ENCODE measurements at places on chromosomes 6 and 20.

DNA sequence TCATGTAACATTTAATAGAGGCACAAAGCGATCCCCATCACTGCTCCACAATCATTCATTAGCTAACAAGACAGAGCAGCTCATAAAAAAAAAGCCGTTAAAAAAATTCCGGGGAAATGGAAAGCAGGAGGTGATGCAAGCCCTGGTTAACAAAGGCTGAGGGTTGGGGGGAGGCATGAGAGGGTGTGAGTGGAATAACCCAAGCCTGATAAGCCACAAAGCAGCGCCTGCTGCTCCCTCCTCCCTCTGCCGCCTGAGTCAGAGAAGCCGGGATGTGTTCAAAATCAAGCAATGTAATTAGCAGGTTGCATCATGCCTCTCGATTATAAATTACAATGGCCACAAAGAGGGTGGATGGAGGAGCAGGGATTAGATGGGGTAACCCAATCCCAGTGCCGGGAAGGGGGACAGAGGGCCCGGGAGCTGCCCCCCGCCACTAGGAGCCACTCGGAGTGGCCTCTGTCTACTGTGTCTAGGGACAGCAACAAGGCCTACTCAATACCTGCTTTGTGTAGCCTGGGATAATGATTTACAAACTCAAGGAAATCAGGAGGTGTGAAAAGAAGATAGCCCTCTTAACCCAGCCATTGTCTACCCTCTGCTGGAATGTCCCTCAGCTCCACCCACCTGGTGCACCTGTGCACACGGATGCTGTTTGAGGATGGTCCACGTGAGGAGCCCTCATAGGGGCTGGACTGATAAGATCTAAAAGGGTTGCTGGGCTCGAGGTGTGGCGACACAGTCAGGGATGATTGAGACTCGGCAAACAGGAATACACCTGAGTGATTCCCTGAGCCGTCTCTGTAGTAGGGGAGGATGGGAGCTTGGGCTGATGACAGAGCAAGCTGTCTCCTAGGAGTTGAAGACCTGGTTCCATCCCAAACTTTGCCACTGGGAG, 156.9 kb downstream of the VEGFA start:
- DNase-seq = no peak

DNA sequence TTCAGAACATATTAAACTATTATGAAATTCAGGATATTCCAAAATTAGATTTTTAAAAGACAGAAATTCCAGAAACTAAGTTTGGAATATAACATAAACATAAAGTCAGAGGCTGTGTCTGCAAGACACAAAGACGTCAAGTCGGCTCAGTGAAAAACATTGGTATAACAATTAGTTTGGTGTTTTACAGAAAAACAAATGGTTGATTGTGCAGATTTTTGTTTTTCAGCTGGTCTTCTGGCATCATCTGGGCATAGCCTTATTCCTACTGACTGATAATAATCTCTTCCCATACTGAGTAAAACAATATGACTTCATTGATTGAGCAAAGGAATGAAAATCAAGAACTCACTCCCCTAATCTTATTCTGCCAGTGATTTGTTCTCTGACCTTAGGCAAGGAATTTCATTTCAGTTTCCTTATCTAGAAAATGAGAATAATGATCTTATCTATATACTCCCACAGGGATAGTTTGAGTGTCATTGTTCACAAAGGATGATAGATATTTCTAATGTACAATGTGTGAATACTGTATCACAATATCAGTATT, 84.3 kb downstream of the FRK start:
- DNase-seq = no peak

DNA sequence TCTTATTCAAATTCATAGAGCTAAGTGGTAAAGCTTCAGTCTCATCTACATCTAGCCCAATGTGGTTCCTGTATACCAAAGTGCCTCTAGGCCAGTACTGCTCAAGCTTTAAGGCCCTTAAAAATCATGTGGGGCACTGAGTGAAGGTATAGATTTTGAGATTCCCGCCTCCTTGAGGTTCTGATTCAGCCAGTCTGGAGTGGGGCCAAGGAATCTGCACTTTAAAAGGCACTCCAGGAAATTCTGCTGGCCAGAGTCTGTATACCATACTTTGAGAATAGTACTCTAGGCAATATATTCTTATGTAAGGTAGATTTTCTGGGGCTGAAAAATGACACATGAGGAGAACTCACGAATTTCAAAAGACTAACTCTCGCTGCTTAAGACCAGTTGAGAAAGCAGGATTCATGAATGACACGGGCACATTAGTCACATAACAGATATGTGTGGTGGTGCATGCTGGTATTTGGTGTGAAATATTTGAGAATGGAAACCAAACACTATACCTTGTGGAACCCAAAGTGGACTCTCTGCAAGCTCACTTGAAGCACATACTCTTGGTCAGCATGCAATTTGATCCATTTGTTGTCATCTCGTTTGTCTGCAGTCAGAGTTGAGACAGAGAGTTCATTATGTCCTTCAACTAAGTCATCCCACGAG, 47.6 kb upstream of the SIM1 start:
- no peak for DNase-seq

DNA sequence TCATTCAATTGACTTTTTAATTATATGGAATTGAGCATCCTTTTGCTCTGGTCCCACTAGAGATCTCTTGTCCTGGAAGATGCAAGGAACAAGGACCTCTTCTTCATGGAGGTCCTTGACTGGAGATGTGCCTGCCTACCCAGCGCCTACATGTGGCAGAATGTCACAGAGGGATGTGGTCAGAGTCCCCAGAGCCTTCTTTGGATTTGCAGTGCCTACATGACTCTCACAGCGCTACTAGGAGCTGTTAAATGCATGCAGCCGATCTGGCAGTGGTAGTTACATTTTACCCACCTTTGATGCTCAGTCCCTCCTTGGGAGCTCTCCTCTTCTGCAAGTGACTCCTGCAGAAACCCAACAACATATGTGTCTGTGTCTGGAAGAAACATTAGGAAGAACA, 51.9 kb upstream of the ADTRP start:
- DNase-seq = no peak

- no peak for DNase-seq
These were observed 8.1 kb upstream of the AHI1 start for GRCh38 chr6:135505648-135506047.

- DNase-seq = no peak
These were observed 104.0 kb downstream of the VEGFA start for GRCh38 chr6:43873806-43874714.

DNA sequence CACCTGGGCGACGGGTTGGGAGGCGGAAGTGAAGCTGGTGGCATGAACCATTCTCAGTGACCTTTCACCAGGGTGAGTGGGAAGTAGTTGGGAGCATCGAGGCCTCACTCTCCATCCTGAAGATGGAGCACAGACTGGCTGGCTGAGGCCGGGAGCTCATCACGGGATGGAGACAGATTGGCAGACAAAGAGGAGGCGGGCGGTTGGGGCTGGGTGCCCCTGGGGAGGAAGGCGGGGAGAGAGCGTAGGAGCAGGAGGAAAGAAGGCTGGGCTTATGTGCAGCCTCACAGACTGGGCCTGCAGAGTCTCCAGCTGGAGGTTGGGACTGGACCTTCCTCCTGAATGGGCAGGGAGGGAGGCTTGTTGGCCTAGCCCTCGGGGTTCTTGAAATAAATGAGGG, 44.2 kb upstream of the SCRT2 start:
- no peak for DNase-seq

- DNase-seq = no peak
These were observed 51.2 kb downstream of the SLC22A23 start for GRCh38 chr6:3405679-3406078.

GRCh38 chr20:47500554-47500953, 1.1 kb upstream of the NCOA3 start:
- no peak for DNase-seq

DNA sequence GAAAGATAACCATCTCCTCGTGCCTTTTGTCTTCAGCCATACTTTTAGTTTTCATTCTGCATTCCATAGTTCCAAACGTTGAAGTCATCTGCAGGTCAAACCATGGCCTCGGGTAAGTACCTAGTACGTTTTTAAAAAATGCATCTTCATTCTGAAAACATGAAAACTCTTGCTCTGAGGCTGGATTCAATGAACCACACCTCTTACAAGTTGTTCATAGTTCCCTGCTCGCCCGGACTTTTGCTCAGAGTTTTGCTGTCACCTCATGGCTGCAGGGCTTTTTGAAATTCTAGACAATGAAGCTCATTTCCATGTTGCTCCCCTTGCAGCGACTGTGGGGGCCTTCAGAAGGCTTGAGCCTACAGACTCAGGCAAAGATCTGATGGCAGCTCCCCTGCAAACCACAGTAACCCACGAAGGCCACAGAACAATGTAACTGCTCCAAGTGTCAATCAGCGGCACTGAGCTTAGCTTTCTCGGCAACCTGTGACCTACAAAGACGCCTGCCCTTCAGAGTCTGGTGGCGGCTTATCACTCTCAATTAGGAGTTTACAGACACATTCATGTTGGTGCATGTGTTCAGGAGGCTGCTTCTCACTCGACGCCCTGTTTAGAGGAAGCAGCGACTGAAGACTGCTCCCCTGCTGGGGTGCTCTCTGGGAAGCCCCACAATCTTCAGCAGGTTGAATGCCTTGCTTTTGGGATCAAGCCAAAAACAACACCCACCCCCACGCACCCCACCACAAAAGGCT, 61.2 kb downstream of the FOXC1 start:
- DNase-seq = no peak

GRCh38 chr20:39651645-39652325, 689.6 kb downstream of the DHX35 start:
- no peak for DNase-seq

- DNase-seq = no peak
These were observed 85.6 kb downstream of the UBE3D start for GRCh38 chr6:82980086-82980485.

DNA sequence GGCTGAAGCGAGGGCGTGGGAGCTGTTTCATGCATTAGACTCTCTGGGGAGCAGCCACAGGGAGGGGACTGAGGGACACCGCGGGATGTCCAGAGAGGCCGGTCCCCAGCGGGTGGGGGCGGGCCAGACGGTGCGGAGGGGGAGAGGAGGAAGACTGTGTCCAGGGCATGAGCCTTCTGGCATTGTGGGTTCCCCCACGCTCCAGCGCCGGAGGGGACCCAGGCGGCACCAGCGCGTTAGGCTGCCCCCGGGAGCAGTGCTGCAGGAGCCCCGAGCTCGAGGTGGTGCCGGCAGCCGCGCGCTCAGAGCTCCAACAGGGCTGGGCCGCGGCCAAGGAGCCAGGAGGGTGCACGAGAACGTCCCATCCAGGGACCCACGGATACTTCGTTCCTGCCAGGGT, 14.4 kb downstream of the SLC22A3 start:
- DNase-seq = no peak

DNA sequence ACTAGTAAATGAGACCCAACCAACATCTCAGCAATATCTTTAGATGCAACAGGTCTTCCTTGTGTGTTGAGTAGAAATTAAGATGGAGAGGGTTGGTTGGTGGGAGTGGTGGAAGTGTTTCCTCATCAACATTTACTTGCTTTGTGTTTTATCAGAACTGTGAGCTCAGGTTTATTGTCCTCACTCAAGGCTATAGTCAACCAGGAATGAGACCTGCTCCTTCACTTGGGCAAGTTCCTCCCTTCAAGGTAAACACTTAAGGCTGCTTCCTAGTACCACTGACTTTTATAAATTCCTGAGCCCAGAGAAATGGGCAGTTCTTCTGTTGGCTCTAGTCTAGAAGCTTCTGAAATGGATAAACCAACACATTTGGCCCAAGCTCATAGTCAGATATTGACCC, 48.9 kb upstream of the MOCS1 start:
- no peak for DNase-seq

DNA sequence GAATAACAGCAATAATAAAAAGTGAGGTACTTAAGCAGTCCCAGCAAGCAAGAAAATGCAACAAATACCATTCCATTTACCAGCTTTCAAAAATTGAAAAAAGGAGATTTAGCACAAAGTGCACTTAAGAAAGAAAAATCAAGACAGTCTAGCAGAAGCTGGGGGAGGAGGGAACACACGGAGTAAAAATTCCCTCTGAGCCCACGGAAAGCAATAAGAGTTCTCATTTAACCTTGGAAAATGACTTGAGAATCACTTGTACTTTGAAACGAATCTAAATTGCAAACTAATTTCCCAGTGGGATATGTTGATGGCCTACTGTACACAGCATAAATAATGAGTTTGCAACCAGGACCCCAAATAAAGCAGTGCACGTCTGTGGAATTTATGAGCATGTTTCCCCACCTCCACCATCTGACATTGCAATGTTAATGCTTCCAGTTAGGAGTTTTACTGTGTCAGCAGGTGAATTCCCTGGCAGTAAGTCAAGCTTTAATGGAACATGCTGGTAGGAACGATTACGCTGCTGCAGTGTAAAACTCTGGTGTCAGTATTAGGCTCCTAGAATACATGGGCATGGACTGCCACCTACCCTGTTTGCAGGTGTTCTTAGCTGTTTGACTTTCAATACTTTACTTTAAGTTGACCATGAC, 386.8 kb downstream of the HDGFL1 start:
- no peak for DNase-seq

GRCh38 chr6:88899569-88900316, 63.7 kb downstream of the RNGTT start:
- no peak for DNase-seq

- no peak for DNase-seq
These were observed 104.9 kb upstream of the NXT1 start for GRCh38 chr20:23245553-23246181.

- DNase-seq = no peak
These were observed 363.5 kb downstream of the ESR1 start for GRCh38 chr6:152170702-152171667.

DNA sequence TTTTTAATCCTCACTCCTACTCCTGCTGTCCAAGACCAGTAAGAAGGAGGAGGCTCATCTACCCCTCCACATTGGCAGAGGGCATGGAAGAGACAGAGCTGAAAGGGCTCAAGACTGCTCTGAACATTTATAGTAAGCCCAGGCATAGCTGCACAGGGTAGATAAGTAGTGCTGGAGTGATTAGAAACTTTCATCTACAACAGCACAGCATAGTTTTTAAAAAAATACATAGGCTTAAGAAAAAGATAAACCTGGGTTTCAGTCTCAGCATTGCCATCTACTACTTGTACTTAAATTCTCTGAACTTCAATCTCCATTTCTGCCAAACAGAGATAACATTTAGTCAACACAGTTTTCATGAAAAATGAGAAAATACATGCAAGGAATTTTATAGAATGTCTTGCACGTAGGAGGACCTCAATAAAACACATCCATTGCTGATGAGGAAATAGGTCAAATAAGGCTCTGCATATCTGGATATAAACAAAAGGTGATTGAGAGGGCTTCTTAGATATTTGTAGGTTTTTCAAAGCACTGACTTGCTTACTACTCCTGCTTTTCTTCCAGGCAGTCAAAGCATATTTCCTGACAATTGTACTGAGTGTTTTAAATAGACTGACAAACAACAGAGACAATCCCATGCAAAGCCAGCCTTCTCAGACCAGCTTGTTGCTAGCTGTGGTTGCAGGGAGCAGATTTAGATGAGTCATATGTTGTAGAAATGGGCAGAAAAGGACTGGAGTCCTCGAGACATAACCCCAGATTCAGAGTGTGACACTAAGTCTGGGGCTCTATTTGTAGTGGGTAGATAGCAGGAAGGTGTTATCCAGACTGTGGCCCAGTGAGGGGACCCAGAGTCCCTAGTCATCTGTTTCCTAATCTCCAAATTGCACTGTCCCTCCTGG, 107.4 kb upstream of the TAB2 start:
- DNase-seq = no peak

GRCh38 chr20:4896119-4896702, 105.1 kb downstream of the SLC23A2 start:
- DNase-seq = no peak

GRCh38 chr6:18837013-18837412, 449.9 kb downstream of the RNF144B start:
- no peak for DNase-seq

- DNase-seq = no peak
These were observed 711.1 kb downstream of the HDGFL1 start for GRCh38 chr6:23280437-23280836.

GRCh38 chr6:144781836-144782235, 496.7 kb downstream of the UTRN start:
- no peak for DNase-seq

Data from stimulated activated CD8-positive, alpha-beta memory T cell treated with anti-CD3 and anti-CD28 coated beads, Interleukin-4, amount 100 ng/mL, for 4 hours (primary cell).